ENCODE measurements at places on chromosomes 2 and 18. TPM values are rescaled to one million over a fixed set of nuclear protein-coding genes. Genes with fewer than 3 reads are reported as not detected.

The CAPN14 gene
- 0.47 TPM for total RNA-seq

The CIB4 gene
- total RNA-seq = not detected

The TMEM182 gene
- total RNA-seq = 7.9 TPM

DNA sequence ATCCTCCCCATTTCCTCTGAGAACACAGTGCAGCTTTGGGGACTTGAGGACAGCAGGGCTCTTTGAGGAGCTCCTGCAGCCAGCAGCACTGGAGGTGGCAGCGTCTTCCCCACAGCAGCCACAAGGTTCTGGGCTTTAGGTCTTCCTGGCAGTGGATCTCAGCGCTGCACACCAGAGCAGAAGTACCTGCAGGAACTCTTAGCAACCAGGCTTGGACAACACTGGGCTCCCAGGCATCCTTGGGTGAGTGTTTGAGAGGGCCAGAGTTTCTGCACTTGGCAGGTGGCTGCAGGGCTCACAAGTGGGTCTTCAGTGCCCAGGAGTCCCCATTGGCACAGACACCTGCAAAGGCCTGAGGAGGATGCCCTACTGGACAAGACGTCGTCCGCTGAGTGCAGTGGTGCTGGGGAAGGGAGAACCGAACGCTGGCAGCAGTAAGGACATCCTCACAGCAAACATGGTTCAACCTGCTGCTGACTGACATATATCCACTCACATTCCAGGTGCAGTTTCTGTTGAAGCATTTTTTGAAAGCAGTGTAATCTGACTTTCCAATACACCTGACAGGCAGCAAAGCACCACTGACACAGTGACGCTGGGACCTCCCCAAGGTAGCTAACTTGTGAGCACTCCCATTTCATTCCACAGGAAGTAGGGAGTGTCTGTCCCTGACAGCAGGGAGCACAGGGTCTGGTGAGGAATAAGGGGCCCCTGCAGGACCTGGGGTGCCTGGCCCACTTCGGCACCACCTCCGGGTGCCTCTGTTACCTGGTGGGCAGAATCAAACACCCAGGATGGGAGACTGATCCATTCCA is 149.9 kb upstream of the COPS8 start:
- H3K4me3 ChIP-seq = no peak overlapping the region
- no peak overlapping the region for H3K27ac ChIP-seq

DNA sequence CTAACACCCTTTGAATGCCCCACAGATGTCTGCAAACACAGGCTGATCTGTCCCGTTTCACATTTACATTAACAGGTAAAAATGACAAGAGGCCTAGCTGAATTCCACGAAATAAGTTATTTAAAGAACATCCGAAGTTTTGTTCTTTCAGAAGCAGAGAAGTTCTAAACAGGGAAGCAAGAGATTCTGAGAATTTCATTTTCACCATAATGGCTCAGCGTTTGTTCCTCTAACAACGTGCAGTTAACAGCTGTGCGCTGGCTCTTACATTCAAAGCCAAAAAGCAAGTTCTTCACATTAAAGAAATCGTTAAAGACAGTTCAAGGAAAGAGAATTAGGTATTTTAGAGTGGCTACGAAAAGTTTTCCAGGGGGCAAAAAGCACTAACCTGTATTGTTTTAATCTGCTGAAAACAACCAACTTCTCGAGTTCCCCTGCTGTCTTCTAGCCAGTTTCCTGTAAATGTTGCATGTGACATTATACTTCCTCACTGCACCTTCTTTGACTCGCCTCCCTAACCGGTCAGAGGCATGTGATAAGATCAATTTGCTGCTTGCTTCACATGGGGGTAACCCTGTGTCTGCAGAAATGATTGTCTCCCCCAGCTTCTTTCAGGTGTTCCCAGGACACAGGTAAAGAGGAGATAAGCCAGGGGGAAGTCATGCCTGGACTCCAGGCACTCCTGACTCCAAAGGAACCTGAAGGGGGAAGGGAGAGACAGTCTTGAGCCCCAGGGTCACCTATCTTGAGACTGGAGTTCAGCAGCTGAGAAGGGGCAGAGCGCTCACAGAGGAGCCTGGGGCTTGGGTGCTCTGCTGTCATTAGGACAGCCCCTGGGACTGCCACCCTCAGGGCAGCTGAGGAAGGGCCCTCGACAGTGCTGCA is 36.8 kb upstream of the WIPF1 start:
- DNase-seq = no peak
- H3K4me1 ChIP-seq = peaks cover 4% of the 10 kb centered on the region
- peaks cover 3% of the 10 kb centered on the region for H3K36me3 ChIP-seq
- no peak overlapping the region for H3K4me3 ChIP-seq

DNA sequence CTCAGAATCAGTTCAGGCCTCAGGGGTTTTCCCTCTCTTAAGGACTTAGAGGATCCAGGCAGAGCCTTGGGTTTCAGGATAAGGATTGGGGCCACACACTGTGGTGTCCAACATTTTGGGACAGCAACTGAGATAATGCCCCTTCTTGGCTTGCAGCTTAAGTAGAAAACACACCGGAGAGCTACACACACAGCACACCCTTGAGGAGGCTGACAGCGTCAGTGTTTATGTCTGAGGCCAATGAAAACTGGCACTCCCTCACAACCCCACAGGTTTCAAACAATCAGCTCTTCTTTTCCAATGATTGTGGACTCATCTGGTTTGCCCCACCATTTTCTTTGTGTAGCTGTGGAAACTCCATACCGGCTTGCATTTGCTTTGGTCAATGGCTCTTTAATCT is 257.7 kb downstream of the CDCA7 start:
- H3K27ac ChIP-seq = no peak overlapping the region
- DNase-seq = no peak
- no peak overlapping the region for H3K4me3 ChIP-seq
- no peaks in the 10 kb centered on the region for H3K27me3 ChIP-seq
- peaks cover 19% of the 10 kb centered on the region for H3K4me1 ChIP-seq

Data from neural crest cell (in vitro differentiated cells).